ENCODE measurements at places on chromosomes 1 and 21.

- no peak for DNase-seq
These were observed 146.7 kb upstream of the EDN2 start for GRCh38 chr1:41631154-41631553.

- DNase-seq = no peak
These were observed 332.9 kb downstream of the SRGAP2C start for GRCh38 chr1:121517586-121518230.

- no peak for DNase-seq
These were observed 7.5 kb upstream of the GATAD2B start for GRCh38 chr1:153929981-153930948.

DNA sequence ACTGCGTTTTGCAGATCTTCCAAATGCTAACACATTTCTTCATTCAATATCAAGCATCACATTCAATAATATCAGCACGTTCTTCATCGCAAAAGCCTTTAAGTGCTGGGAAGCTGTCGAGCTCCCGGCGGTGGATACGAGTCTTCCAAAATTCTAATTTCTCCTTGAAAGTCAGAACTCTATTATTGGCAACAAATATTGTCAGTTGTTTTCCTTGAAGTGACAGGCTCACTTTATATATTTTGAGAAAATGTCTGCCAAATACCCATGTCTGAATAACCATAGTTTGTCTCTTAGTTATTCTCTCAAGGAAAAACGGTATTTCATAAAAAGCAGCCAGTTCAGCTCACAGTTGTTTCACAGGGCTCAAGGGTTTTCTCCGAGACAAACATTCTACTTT lies 226.2 kb upstream of the C1orf174 start:
- DNase-seq = no peak

- no peak for DNase-seq
These were observed 2.1 kb downstream of the SAMSN1 start for GRCh38 chr21:14543983-14544382.

GRCh38 chr1:213997038-213997771 lies 9.4 kb downstream of the PROX1 start:
- no peak for DNase-seq

DNA sequence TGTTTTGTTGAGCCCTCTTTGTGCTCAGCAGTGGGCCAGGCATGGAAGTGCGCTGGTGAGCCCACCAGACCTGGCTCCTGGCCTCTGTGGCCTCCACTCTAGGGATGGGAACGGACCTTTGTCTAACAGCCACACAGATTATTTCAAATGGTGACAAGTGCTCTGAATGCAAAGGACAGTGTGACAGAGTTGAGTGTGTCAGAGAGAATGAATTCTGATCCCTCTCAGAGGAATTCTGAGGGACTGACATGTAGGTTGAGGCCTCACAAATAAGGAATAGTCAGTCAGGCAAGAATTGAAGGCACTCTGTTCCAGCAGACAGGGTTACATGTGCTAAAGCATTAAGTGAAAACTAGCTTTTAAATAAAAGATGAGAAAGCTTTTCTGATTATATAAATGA lies 11.3 kb upstream of the MAB21L3 start:
- no peak for DNase-seq

DNA sequence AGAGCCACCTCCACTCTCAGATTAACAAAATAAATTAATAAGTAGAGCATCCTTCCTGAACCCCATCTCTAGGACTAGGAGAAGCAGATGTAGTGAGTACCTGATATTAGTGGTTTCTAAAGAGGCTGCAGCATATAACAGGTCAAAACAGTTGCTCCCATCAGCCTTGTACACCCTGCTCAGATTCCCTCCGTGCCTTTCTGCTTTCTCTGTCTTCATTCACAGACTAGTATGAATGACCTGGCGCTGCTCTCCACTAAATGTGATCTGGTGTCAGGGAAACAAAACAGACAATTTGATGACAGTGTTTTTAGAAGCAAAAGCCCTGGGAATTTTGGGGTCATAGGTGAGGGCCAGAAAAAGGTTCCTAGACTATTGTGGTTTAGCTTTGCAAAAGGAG lies 8.3 kb downstream of the SESN2 start:
- DNase-seq = no peak

GRCh38 chr1:8796812-8797211 lies 20.6 kb downstream of the RERE start:
- no peak for DNase-seq

- no peak for DNase-seq
These were observed 155.1 kb downstream of the COP1 start for GRCh38 chr1:176051902-176052518.

GRCh38 chr1:52925571-52926005 lies 1.5 kb upstream of the SCP2 start:
- DNase-seq = no peak

- no peak for DNase-seq
These were observed 95.5 kb upstream of the MARK1 start for GRCh38 chr1:220432408-220432807.

- DNase-seq = no peak
These were observed 30.4 kb downstream of the TFAP2E start for GRCh38 chr1:35603468-35603867.

- no peak for DNase-seq
These were observed 2.9 kb downstream of the IL24 start for GRCh38 chr1:206900149-206900548.

- no peak for DNase-seq
These were observed 4.9 kb downstream of the SLAMF8 start for GRCh38 chr1:159831412-159832141.

DNA sequence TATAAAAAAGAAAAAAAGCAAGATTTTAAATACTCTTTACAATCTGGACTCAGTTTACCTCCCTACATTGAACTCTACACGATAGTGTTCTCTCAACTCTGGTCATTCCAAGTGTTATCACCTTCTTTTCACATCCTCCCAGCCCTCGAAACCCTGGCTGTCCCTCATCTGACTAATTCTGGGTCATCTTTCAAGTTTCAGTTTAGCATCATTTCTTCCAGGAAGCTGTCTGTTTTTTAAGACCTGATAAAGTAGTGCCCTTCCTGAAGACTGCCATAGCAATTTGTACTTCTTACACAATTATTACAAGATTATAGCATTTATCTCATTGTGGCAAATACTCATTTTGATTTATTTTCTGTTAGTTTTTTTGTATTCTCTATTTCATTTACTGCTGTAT lies 1.2 kb downstream of the ALG14 start:
- no peak for DNase-seq

Data from stimulated activated CD4-positive, alpha-beta T cell treated with anti-CD3 and anti-CD28 coated beads, TNF-alpha, amount 100 ng/mL, for 1 hour (primary cell).